NCI-H1694 treated with DMSO at 0.1 percent for 48 hours (cell line): ENCODE measurements at places on chromosomes 6 and 20.

GRCh38 chr6:63440057-63440456 is 120.3 kb upstream of the LGSN start:
- DNase-seq: no peak

DNA sequence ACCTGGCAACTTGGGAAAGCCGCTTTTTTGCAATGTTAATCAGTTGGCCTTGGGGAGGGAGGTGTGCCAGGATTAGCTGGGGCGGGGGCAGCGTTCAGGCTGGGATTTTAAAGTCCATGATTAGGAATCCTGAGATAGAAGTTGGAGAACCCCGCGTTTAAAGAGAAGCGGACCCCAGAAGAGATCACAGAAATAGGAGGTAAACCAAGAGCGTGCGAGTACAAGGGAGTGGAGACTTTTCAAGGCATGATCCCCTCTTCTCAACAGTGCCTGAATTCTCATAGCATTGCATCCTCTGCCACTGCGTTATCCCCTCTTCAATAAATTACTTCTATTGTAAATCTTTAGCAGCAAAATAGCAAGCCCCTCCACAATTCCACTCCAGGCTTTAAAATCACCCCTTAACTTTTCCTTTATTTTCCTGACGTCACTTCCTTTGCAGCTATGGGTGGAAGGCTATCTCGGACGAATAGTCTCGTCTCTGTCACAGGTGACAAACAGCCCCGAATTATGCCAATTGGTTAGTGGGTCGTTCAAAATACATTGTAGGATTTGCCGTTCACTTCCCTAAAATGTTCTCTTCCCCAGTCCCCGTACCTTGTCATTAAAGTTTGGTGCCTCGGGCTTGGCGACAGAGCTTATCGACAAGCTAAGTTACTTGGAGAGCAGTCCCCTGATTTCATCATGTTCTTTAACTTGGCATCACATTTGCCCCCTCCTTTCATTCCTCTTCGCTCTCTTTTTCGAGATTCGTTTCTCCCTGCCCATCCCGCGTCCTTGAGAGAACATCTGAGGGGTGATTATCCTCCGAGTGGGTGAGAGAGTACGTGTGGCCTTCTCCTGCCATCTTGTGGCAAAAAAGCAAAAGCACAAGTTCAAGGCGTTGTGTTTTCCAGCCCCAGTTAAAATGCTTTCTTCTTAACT is 17.1 kb downstream of the OR2B2 start:
- peak; percentile 52 for DNase-seq

GRCh38 chr6:168851460-168852375 is 401.9 kb downstream of the THBS2 start:
- DNase-seq: no peak

- no peak for DNase-seq
Measured at GRCh38 chr6:38212579-38212978, 393.1 kb downstream of the ZFAND3 start.

GRCh38 chr6:7125290-7125689 is 17.5 kb downstream of the RREB1 start:
- no peak for DNase-seq

DNA sequence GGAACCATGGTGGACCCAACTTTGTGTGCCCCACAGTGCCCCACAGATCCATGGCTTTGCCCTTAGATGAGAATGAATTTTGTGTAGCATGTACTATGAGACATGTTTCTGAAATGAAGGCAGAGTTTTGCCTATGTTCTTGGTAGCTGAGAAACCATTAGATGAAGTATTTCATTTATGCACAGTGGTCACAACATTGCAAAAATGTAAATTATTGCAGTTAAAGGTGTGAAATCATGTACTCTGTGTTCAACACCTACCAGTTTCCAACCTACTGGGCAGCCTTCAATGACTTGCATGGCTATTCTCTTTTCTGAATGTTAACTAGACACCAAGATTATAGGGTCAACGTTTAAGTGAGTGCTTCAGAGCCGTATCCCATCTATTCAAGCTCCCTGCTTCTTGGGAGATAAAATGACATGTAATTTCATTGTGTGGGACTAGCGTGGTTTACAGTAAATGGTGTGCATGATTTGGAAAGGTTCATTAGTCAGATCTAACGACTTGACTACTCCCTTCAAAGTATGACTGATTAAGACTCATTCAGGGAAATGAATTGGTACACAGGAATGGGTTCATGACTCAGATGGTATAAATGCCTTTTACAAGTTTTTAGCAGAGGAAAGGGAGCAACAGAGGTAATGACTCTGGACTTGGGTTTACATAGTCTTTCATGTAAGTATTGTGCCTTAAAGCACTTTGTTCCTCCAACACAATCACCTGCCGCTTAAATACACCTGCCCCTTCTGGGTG is 106.1 kb upstream of the AKIRIN2 start:
- no peak for DNase-seq

DNA sequence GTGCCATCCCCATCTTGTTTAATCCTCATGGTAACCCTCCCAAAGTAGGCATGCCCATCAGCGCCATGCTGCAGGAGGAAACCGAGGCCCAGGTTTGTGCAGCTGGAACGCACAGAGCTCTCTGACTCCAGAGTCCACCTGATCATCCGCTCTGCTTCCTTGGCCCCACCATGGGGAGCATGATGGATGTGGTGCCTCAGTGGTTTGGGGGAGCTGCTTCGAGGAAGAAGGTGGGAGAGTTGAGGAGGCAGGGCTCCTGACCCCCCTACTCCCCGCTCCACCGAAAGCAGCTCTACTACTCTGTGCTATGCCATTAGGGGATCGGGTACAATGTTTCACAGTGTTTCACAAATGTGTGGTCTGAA is 52.2 kb downstream of the TGM2 start:
- no peak for DNase-seq

- no peak for DNase-seq
Measured at GRCh38 chr6:12748815-12749521, 32.4 kb downstream of the PHACTR1 start.

- DNase-seq: no peak
Measured at GRCh38 chr20:31666258-31667042, 28.7 kb downstream of the COX4I2 start.

DNA sequence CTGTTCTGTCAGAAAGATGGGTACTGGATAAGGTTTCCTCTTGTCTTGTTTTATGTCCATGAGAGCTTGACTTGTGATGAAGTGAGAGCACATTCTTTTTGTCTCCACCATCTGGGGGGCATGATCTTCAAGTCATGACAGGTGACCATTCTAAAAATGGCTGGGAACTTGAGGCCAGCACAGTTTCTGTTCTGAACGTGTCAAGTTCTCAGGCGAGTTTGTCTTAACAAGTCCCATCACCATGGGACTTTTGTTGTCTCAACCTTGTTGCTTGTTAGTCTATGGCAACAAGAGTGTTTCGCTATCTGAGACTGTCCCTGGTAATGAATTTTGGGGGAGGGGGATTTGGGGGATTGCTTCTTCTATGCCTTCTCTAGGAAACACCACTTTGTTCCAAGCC is 25.6 kb upstream of the ENPP4 start:
- no peak for DNase-seq

- DNase-seq: no peak
Measured at GRCh38 chr20:53129563-53129962, 157.4 kb downstream of the TSHZ2 start.

- no peak for DNase-seq
Measured at GRCh38 chr6:72643214-72643613, 21.4 kb downstream of the KCNQ5 start.

DNA sequence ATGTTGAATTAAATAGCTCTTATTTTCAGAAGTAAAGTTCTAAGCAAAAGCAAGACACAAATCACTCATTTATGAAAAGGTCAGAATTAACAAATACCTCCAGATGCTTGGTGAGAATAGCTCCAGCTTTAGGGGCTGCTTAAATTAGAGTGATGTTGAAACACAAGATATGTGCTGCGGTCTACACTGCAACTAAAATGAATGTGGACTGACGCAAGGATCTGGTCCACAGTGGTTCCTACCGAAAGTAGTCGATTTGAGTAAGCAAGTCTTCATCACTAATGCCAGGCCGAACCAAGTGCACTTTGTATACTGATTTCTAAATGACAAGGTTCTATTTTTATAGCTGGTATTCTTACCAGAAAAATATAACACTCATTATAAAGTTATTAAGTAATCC is 96.3 kb downstream of the PRDM1 start:
- DNase-seq: no peak

GRCh38 chr6:108365478-108365877 is 70.6 kb downstream of the AFG1L start:
- no peak for DNase-seq

- no peak for DNase-seq
Measured at GRCh38 chr6:32962213-32962826, 6.1 kb upstream of the BRD2 start.

- DNase-seq: no peak
Measured at GRCh38 chr6:15882915-15883314, 220.1 kb upstream of the DTNBP1 start.
